Osteoblast (primary cell): ENCODE measurements at places on chromosomes 12 and 14. TPM values are rescaled to one million over a fixed set of nuclear protein-coding genes. Genes with fewer than 3 reads are reported as not detected.

BDKRB1 gene
- 0.59 and 0.72 TPM in 2 replicates for total RNA-seq

FAM186B gene
- total RNA-seq, result 0.59 and 0.72 TPM in 2 replicates

RNASE3 gene
- not detected in 2 replicates for total RNA-seq

SERPINA1 gene
- 0.29 and 1.4 TPM in 2 replicates for total RNA-seq
